ENCODE measurements at places on chromosomes 7 and 10.

GRCh38 chr7:102275123-102275703, 11.5 kb upstream of the SH2B2 start:
- no peak for DNase-seq

DNA sequence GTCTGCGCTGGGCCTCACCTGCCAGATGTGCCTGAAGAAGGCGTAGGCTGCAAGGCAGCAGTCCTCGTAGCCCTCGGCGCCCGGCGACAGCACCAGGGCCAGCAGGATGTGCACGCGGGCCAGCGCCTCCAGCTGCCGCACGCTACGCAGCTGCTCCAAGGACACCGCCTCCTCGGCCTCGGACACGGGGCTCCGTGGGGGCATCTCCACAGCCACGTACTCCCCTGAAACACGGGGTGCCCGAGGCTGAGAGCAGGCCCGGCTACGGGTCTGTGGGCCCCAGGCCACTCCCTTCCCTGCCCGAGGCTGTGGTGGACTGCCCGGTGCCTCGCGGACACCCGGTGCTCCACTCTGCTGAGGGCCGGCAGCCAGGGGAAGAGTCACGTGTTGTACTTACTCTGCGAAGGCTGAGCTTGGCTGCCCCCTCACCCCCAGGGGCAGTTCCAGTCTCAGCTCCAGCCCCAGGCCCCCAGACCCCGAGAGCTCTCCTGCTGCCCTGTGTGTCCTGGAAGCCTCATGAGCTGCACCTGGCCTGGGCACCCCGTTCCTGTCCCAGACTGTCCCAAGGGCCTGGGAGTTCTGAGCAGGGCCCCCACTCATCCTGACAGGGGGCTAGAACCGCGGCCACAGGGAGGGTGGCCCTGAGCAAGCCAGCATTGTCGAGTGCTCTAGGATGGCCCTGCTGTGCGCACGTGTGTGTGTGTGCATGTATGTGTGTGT, 62.8 kb downstream of the CFAP46 start:
- no peak for DNase-seq

GRCh38 chr10:115918812-115919211, 354.2 kb downstream of the GFRA1 start:
- no peak for DNase-seq

DNA sequence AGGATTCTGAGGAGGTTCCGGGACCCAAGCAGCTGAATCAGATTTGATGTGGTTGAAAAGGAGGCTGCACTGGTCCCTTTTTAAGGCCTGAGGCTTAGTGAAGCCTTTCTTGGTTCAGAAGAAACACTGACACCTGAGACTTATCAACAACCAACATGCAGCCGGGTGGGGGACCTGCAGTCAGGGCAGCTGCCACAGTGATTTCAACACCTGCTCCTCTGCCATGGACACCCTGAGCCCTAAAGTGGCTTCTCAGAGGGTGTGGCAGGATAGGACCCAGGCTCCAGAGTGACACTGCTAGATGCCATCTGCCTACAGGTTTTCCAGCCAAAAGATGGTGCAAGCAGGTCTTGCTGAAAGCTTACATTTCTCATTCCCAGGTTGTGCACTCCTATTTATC, 99.3 kb downstream of the COL13A1 start:
- DNase-seq: no peak

GRCh38 chr10:28479927-28480627, 52.8 kb upstream of the WAC start:
- DNase-seq: no peak

DNA sequence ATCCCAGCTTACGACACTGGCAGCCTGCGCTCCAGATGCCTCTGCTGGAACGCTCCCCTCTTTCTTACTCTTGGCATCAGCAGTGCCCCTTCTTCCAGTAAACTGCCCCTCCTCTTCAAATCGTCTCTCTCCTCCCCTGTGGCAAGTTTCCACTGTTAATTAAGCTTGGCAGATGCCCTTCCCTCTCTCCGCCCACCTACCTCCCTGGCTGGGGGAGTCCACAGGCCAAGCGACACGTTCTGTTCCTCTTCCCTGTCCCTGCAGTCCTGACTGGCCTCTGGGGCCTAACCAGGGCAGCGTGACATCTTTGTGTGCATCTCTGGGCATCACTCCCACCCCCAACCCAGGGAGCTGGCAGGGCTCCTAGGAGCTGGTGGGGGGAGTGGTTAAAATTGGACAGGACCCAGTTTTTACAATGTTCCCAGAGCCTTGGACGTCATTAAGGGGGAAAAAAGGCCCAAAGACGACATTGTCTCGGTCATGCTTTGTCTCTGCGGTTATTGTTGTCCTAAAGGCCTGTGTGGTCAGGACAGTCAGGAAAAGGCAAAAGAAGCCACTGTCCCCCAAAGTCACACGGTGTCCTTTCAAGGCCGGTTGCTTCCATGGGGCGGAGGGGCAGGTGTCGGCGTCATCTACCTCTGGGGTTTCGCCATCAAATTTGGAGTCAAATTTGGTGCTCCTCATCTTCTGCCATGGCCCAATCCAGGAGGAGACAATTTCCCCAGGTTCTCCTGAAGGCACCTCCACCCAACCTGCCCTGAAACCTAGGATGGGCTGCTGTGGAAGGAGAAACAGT, 54.2 kb downstream of the DLG5 start:
- DNase-seq: no peak
